ENCODE measurements at places on chromosomes 13 and 19.

DNA sequence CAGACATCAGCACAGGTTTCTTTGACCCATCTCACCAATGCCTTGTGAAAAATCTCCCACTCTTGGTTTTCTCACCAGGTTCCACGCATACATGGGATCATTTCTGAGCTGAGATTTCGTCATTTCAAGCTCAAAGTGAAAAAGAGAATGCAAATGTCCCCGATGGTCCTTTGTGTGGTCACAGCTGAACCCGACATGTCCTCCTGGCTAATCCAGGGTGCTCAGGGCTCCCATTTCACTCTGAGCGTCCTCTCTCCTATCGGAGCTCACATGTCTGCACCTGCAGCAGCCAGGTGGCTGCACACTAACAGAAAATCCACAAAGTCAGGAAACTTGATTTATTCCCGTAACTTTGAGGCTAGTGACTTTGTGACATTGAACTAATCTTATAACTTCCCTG is 9.3 kb upstream of the CEACAM3 start:
- no peak for DNase-seq

DNA sequence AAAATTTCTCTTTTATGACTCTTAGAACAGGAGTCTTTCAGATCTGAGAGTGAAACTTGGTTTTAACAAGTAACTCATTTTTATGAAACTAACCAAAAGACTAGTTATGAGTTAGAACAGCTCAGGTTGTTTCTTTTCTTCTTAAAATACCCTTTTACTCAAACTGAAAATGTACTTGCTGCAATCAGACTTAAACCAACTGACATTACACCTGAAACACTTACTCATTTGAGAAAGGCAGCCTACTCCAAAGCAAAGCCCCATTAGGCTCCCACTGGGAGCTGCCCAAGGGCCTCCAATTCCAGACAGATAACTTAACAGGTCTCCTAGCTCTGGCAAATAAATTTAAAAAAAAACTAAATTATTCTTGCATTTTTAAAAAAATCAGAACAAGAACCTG is 3.6 kb downstream of the FOXO1 start:
- DNase-seq: no peak

DNA sequence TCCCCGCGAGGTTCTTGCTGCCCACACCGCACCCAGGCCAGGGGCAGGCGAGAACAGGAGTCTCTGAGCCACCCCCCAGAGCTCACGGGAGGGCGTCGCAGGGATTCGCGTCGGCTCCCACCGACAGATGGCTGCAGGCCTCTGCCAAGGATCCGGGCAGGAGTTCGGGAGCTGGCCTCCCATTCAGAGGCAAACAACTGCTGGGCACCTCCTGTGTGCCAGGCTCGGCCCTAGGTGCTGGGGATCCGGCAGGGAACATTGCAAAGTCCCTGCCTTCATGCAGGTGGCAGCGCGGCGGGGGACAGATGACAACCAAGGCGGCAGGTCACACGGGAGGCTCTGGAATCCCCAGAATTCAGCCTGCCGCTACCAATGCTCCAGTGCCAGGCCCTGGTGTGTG is 25.3 kb downstream of the LRRC4B start:
- DNase-seq: no peak

DNA sequence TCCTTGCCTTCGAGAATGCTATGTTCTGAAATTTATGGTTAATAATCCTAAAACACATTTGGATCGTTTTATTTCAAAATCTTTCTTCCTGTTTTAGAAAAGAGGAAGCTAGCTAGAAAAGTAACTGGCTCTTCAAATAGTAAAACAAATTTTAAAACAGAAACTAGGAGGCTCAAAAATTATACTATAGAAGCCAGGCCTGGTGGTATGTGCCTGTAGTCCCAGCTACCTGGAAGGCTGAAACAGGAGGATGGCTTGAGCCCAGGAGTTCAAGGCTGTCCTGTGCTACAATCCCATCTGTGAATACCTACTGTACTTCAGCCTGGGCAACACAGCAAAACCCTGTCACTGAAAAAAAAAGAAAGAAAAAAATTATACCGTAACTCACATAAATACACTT is 57.9 kb downstream of the ELF1 start:
- DNase-seq: no peak

GRCh38 chr13:97225533-97225932 is 3.4 kb downstream of the MBNL2 start:
- DNase-seq: no peak

GRCh38 chr13:76874479-76874878 is 11.7 kb downstream of the KCTD12 start:
- DNase-seq: no peak

DNA sequence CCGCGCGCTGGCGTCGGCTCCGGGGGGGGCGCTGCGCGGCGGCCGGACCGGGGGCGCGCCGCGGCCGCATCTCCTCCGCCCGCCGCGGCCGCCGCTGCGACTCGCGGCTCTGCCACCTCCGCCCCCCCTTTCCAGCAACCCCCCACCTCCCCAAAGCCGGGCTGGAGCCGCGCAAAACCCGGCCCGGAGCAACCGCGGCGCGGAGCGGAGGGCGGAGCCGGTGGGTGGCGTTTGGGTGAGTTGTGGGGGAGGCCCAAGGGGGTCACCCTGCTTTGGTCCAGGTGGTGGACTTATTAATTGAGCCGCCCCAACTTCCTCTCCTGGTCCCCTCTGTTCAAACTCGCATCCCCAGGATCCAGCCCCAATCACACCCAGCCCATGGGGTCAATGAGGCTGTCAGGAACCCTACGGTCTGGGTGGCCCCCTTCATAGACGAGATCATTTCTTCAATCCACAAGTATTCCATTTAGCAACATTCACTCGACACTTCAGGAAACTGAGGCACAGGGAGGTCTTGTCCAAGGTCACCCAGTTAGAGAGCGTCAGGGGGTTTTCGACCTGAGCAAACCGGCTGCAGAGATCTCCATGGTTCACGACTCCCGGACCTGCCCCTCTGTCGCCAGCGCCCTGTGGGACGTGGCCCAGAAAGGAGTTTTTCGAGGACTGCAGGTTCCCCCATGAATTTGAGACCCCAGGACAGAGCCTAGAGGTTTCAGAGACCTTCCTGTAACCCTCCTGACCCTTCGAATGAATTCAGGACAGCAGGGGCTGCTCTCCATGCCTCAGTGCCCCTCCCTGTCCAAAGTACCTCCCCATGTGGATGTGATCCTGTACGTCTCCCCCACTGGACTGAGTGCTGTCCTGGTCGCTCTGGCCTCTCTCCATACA is 22.4 kb upstream of the SEMA6B start:
- DNase-seq: peak; percentile 18
